ENCODE measurements at places on chromosomes 7 and 10. TPM values are rescaled to one million over a fixed set of nuclear protein-coding genes. Genes with fewer than 3 reads are reported as not detected.

DNA sequence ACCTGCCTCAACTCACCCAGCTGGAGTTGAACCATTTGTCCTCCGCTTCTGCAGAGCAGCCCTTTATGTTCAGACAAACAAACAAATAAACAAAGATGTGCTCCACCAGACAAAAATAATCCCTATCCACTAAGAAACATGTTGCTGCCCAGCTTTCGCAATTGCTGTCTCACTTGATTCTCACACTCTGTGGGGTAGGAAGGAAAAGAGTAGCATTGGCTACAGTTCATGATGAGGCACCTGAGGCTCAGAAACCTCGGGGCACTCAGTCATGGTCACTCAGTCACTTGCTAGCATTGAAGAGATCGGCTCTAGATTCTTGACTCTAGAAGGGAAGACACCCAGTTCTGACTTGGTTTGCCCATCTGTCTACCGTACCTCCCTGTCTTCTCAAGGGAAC is 88.0 kb upstream of the ZMIZ1 start:
- no peak for DNase-seq

- no peak for DNase-seq
Observed at GRCh38 chr10:75428434-75429158, 2.8 kb upstream of the LRMDA start.

- peak; percentile 90 for DNase-seq
Observed at GRCh38 chr7:79880312-79880711, 254.3 kb upstream of the GNAI1 start.

DNA sequence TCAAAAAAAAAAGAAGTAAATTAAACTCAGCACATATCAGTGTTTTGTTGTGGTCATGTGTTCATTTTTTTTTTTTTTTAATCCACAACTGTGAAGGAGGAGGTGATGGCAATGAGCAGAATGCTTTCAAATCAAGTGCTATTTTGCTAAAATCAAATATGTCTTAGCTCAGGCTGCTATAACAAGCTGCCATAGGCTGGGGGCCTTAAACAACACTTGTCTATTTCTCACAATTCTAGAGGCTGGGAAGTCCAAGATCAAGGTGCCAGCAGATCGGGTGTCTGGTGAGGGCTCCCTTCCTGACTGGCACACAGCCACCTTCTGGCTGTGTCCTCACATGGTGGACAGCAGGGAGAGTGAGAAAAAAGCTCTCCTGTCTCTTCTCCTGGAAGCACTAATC is 203.9 kb downstream of the FAM107B start:
- DNase-seq = peak; percentile 38

DNA sequence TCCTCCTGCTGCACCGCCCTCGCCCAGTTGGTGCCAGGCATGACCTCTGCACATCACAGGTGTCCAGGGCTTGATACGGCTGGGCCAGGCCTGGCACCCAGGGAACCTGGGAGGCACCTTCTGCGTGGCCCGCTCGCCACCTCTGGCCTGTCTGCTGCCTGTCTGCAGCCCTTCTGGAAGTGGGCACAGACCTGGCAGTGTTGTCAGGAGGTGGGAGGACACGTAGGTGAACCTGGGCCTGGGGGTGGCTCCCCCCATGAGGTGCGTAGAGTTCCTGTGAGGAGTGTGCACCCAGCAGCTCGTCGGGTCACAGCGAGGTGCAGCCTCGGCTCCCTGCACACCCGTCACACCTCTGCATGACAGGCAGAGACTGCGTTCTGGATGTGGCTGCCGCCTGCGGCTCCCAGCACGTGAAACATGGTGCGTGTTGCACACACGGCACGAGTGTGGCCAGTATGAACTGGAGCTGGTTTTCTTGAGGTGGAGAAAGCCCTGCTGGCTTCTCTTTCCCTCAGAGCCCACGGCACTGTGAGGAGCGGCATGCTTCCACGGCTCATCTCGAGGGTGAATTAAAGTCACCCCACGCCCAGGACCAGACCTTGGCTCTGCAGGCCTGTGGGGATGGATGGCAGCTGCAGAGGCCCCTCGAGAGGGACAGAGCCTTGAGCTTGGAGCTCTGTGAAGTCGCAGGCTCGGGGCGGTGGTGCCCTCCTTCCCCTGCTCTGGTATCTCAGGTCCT is 24.8 kb downstream of the INPP5A start:
- no peak for DNase-seq

GRCh38 chr10:58351616-58352578 is 17.1 kb downstream of the UBE2D1 start:
- no peak for DNase-seq

DNA sequence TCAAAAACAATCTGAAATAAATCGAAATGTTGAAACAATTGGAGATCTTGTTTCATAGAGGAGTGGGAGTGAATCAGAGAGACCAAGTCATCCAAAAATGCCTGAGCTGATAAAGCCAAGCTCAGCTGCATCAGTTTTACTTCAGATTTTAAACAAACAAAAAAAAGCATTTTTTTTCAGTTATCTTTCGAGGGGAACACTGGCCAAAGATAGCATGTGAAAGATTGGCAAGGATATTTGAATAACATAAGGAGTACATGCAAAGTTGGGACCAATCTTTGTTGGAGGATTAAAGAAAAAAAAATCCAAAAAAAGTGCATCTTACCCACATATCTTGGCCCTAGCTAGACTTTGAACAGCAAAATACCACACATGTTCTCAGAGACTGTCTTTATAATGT is 47.2 kb downstream of the RHOBTB1 start:
- DNase-seq = no peak

GRCh38 chr10:37488792-37489657 is 363.6 kb downstream of the ANKRD30A start:
- DNase-seq = no peak

- no peak for DNase-seq
Observed at GRCh38 chr10:7622969-7623368, 43.8 kb downstream of the ITIH5 start.

GRCh38 chr7:128067983-128068382 is 36.7 kb upstream of the LRRC4 start:
- DNase-seq = no peak

DNA sequence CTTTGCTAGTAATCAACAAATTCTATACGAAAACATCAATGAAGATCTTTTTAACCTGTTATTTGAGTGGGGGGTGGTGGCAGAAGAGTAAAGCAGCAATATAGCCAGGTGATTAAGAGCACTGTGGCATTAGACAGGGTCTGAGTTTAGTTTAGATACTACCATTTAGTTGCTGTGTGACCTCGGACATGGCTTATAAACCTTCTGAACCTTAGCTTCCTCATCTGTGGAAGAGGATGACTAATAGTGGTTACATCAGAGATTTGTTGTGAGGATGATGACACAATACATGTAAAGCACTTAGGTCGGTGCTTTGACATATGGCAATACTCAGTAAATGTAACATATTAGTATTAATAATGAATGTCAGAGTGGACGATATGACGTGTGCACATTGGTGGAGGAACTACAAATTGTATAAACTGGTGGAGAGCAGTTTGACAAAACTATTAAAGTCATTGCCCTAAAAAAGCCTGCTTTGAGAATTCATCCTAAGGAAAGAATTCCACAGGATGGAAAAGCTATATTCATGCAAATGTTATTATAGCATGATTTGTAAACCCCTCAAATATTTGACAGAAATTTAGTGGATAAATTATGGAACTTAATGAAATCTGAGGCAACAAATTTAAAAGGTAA is 24.3 kb downstream of the SPAG6 start:
- peak; percentile 52 for DNase-seq

DNA sequence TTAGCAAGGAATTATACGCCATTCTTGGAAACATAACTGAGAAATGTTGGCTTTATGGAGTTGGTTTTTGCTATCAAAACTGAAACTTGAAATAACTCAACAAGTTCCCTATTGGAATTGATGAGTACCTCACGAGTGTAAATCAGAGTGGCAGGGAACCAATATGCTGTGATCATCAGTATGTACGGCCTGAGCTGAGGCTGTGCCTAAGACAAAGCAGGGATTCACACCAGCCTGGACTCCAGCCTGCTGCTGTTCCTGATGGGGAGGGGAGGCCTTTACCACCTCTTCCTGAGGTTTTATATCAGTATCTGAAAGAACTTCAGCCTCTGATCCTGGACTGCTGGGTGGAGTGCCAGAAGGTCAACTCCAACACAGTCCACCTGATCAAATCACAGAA is 52.7 kb downstream of the CRTAC1 start:
- no peak for DNase-seq

GRCh38 chr7:146772601-146773000 is 656.0 kb downstream of the CNTNAP2 start:
- no peak for DNase-seq

- DNase-seq = no peak
Observed at GRCh38 chr10:101961591-101962498, 94.1 kb downstream of the ARMH3 start.

DNA sequence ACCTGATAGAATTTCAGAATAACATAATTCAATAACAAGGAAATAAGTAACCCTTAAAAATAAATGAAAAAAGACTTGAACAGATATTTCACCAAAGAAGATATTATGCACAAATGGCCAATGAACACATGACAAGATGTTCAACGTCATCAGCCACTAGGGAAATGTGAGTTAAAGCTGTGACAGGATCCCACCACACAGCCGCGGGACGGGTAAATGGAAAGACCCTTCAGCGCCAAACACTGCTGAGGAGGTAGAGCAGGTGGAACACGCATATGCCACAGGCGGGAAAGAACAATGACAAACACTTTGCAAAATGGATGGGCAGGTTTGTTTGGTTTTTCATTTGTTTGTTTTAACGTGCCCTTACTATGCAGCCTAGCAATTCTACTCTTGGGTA is 86.1 kb upstream of the RNF32 start:
- DNase-seq = no peak

DNA sequence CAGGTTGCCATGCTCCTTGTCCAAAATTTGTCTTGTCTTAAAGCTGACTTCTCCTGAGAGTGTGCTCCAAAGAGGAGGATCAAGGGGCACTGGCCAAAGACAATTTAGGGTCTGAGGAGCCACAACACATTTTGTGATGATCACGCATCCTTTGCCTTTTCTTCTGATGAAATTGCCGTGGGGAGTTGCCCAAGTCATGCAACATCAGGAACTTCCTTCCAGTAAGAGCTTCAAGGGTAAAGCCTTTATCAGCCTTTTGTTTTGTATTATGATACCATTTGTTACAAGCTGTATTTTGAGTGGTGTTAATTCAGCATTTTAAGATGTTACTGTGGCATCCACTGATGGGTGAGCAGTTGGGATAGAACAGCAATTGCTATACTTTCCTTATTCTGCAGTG is 131.2 kb upstream of the MKI67 start:
- DNase-seq = no peak

DNA sequence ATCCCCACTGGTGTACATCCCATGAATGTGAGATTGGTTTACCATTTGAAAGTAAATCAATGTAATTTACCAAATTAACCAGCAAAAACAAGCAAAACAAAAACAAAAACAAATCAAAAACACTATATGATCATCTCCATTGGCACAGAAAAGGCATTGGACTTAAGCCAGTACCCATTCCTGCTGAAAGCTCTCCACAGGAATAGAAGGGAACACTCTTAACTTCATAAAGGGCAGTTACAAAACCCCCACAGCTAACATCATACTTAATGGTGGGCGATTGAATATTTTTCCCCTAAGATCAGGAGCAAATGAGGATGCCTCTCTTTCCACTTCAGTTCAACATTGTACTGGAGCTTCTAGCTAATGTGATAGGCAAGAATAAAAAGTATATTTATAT is 34.1 kb downstream of the PRKG1 start:
- DNase-seq = no peak

DNA sequence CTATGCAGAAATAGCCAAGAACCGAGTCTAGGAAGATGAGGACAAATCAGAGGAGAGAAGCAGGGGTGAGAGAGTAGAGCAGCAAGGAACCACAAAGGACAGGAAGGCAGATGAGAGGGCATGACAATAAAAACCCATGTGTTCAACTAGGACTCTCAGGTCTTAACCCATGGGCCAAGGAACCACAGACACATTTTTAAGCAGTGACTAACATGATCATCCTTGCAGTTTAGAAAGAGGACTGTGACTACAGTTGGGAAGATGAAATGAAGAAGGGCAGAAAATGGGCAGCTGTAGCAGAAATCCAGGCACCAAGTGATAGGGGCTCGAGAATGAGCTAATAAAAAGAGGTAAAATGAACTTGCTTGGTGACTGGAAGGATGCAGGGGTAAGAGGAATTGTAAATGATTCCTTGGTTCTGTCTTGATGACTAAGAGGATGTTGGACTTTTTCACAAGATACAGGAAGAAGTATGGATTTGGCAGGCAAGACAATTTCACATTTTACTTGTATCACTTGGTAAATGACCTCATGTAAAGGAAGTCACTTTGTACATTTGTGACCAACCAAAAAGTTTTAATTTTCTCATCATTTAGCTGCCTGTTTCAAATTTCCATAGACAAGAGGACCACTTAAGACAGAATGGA is 22.8 kb downstream of the SGMS1 start:
- no peak for DNase-seq

LIPN gene
- total RNA-seq = not detected

PON1 gene
- not detected for total RNA-seq

ABCB4 gene
- not detected for total RNA-seq

UBE2H gene
- 49.3 TPM for total RNA-seq

Measured in G401 (cell line).